ENCODE measurements at places on chromosomes 13 and 19.

DNA sequence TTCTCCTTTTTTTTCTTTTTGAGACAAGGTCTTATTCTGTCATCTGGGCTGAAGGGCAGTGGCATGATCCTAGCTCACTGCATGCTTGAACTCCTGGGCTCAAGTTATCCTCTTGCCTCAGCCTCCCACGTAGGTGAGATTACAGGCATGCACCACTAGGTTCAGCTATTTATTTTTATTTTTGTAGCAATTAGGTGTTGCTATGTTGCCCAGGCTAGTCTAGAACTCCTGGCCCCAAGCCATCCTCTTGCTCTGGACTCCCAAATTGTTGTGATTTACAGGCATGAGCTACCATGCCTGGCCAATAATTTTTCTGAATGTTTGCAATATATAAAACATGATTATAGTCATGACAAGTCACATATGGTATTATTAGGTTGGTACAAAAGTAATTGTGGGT, 161.1 kb upstream of the ATXN8OS start:
- no peak for DNase-seq

DNA sequence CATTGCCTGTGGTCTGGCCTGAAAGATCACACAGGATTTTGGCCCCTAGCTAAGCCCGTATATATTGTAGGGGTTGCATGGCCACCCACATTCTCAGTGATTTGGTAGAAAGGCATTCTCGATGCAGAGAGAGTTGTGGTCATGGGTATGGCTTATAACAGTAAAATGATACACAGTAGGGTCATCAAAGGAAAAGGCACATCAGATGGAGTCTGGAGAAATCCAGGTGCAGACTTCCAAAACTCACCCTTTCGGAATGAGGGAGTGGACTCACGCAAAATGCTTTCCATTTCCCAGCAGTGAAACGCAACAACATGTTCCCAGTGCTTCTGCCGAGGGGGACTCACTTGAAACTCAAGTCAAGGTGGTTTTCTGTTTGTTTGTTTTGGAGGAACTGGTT, 802.5 kb upstream of the SLITRK1 start:
- DNase-seq: no peak

DNA sequence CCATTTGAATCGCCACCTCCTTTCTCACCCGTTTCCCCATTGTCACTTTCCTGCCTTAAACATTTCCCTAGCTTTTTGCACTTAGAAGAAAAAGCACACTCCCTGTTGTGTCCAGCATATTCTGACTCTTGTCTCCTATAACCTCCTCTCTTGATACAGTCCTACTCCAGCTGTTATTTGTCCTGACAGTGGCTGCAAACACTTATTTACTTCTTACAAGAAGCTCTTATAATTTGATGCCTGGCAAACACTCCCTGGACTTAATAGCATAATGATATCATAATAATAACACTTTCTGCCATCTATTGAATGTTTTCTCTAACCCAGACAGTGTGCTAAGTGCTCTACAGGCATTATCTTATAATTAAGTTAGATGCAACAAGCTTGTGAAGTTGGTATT, 76.6 kb downstream of the DGKH start:
- no peak for DNase-seq

GRCh38 chr13:49367640-49368422, 76.0 kb downstream of the CAB39L start:
- no peak for DNase-seq

DNA sequence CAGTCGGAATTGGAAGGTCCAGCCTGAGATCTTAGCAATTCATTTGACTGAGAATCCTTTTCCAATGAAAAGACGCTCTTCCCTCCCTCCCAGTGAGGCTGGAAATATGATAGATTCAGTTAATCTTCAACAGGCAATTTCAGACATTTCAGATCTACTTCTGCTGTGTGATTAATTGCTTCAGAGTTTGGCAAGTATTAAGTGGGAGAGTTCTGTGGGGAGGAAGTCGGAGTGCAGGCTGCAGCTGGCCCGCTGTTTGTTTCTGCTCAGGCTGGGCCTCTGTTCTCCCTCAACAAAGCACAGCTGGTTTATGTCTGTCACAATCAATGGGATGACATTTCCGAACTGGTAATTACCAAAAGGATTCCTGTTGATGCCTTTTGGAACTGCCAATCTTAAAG, 178.2 kb downstream of the NDFIP2 start:
- no peak for DNase-seq

DNA sequence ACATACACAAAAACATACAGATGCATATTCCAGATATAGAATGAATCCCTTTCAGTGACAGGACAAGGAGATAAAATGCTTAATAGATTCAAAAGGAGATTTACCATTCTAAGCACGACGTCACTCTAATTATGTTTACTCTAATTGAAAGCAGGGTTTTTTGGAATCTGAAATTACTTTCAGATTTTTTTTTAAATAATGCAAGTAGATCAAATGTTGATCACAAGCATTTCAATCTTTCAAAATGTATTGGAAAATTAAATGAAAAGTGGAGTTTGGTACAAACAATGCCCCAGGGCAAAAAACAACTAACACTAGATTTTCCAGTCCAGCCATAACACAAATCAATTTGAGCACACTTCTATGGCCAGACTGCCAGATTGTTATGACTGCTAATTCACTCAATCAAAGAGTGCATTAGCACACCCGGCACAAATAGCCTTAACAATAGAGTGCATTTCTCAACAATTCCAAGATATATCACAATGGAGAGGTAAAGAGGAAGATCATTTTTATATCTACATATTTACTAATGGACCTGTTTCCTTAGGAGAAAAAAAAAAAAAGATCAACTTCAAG, 4.3 kb upstream of the DACH1 start:
- DNase-seq: no peak

- no peak for DNase-seq
These were observed 17.8 kb upstream of the LATS2 start for GRCh38 chr13:21079221-21079620.

GRCh38 chr19:1752757-1753728, at the start of gene ONECUT3:
ONECUT3 (plus strand) TSS chr19:1753506; CDS start chr19:1753663, 157 bp downstream.
- no peak for DNase-seq

GRCh38 chr19:5170329-5170745, 170.3 kb downstream of the PTPRS start:
- DNase-seq: peak; percentile 50

DNA sequence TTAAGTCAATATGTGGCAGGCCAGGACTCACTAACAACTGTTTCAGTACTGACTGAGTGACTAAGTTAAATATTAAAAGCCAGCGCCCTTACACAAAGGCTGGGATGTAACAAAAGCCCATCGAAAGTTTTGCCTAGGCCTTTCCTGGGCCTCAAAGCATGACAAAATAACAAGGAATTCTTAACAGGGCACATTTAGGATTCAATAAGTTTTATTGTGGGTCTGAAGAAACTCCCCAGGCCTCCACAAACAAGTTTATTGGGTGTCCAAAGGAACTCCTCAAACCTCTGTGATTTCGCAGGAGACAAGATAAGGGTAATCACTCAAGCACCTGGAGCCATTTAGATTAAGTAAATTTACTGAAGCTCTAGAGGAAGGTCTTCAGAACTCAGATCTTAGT, 130.7 kb upstream of the SGCG start:
- no peak for DNase-seq

GRCh38 chr19:48354332-48354992, 9.3 kb downstream of the TMEM143 start:
- no peak for DNase-seq

GRCh38 chr13:41774605-41775218, 186.2 kb downstream of the VWA8 start:
- DNase-seq: no peak

- DNase-seq: no peak
These were observed 624.6 kb downstream of the GPC6 start for GRCh38 chr13:93851236-93851635.

Measured in KBM-7 (cell line).